Fibroblast of the conjunctiva (primary cell): ENCODE measurements at places on chromosomes 4 and X.

- no peak for DNase-seq
These were observed 2.0 kb downstream of the ATP6AP1 start for GRCh38 chrX:154430479-154430878.

GRCh38 chrX:335758-336155 is 17.2 kb upstream of the GTPBP6 start:
- DNase-seq, result no peak

- no peak for DNase-seq
These were observed 11.6 kb downstream of the UVSSA start for GRCh38 chr4:1358421-1359143.

DNA sequence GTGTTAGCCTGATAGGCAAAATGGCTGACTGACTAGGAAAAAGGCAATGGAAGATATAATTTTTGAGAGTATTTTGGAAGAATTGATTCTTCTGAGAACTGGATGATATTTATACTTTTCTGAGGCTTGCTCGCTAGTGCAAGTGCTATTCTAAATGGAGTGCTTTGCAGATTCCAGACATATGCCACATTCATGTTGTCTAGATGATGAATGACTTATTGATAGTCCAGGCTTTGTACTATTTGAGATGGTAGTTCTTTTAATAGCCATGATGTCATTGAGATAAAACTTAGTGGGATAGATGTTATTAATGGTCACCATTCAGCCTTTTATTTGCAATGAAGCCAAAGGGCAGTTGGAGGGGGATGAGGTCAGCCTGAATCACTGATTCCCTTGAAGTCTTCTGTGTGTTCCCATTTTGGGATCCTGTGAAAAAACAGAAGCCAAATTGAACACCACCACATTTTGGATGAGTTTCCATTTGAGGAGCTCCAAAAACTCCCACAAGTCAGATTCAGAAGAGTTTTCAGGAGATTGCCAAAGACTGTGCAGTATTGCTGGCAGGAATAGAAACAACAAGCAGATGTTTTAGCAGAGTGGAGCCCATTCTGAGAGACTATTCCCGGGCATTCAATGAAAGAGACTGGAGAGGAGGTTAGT is 184.1 kb downstream of the IL1RAPL2 start:
- no peak for DNase-seq

GRCh38 chr4:24195991-24196736 is 306.3 kb upstream of the PPARGC1A start:
- DNase-seq, result no peak

DNA sequence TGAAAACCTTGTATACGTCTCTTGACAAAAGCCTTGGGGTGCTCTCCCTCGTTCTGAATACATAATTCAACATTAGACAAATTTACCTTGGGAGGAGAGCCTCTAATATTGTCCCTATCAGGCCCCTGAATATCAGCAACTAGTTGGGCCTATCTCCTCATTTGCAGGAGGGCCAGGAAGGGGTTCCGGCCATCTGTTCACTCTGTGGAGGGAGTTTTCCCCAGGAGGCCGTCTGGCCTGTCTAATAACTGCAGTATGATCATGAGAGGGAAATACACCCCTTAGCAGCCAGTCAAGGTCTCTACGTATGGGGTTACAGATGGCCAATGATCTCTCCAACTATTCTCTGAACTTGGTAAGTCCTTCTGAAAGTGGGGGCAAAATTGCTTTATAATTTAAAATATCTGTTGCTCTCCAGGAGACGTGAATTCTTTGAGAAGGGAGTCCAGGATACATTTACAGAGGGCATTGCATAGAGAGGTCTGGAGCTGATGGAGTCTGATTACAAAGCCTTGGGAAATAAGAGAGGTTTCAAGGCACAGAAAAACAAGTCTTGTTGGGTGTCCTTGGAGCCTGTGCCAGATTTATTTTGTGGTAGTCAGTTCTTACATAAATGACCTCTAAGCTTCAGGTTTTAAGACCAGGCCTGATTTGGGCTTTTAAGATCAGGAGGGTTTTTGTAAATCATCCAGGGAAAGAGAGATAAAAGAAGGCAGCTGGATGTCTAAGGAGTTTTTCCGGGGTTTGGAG is 48.2 kb upstream of the UXT start:
- DNase-seq, result no peak
